Activated CD8-positive, alpha-beta memory T cell treated with anti-CD3 and anti-CD28 coated beads for 48 hours (primary cell): ENCODE measurements at places on chromosomes 4 and X.

DNA sequence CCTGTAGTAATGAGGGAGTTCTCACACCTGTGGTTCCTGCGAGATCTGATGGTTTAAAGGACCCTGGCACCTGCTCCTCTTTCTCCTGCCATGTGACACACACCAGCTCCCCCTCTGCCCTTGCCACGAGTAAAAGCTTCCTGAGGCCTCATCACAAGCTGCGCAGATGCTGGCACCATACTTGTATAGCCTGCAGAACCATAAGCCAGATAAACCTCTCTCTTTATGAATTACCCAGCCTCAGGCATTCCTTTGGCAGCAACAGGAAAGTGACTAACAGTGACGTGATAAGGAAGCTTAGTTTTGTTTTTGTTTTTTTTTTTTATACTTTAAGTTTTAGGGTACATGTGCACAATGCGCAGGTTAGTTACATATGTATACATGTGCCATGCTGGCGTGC, 130.9 kb downstream of the AFAP1 start:
- DNase-seq = no peak

DNA sequence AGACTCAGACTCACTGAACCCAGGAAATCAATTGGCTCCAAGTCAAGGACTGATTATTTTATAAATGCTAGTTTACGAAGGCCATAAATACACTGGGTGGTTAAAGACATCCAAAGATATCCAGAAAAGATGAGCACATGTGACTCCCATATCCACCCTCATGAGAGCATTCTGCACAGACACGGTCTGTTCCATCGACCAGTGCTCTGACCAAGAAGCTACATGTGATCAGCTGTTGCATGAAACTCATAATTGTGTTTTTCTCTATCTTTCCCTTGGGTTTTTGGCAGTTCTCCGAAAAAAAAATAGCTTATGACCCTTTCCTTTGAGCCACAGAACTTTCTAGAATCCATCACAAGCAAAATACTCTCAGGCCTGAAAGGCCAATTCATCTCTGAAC, 2.7 kb upstream of the PIR start:
- no peak for DNase-seq

DNA sequence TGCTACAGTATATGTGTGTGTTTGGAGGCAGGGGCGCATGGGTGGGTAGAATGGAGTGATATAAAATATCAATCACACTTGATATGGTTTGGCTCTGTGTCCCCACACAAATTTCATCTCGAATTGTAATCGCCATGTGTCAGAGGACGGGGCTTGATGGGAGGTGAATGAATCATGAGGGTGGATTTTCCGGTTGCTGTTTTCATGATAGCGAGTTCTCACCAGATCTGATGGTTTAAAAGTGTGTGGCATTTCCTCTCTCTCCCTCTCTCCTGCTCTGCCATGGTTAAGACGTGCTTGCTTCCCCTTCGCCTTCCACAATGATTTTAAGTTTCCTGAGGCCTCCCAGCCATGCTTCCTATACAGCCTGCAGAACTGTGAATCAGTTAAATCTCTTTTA, 14.8 kb downstream of the SOWAHB start:
- no peak for DNase-seq

DNA sequence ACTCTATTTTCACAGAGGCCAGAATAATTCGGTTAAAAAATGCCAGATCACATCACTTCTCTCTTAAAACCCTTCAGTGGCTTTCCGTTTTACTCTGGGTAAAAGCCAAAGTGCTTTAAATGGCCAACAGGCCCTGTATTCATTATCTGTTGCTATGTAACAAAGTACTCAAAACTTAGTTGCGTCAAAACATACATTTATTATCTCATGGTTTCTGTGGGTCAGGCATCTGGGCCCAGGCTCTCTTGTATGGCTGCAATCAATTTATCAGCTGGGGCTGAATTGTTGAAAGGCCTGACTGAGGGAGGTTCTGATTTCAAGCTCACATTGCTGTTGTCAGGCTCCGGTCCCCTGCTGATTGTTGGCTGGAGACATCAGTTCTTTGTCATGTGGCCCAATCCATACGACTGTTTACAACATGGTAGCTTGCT, 72.7 kb upstream of the H2AZ1 start:
- no peak for DNase-seq

- DNase-seq = no peak
Observed at GRCh38 chrX:50211510-50211909, 6.9 kb downstream of the CCNB3 start.

DNA sequence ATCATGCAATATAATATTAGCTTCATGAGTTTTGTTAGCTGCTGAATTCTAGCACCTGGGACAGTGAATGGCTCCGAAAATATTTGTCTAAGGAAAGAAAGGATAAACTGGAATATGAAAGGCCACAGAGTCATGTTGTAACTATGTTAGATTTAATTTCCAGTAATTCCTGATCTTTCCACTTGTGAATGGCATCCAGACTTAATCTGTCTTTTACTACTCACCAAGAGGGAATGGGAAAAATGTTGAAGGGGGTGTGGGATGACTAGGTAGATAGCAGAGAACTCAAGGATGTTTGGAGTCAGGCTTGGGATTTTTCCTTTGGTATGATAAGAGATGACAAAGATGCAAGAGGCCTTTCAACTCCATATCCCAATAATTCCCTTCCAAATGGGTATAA, 9.4 kb downstream of the ADH6 start:
- no peak for DNase-seq

DNA sequence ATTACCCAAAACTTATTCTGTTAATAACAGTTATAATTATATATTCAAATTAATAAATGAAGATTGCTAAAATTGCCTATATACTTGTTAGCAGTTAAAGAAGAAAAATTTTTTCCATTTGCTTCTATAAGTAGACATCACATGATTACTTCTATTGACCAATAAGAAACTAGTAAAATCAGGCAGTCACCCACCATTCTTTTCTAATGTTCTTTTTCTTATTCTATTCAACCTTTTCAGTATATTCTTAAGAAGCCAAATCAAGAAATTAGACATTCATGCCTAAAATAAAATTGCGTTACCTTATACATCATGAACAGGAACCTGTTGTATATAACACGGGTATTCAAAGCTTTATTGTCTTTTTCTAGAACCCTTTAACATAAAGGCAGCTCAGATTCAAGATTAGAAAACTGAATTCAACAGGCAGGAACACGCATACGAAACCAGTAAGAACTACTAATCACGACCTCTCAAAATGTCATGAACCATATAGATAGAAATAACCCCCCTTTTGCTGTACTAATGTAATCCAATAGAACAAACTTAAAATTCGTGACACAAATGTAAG, 568.1 kb upstream of the DIPK2B start:
- no peak for DNase-seq

- no peak for DNase-seq
Observed at GRCh38 chrX:95956745-95957144, 727.9 kb upstream of the DIAPH2 start.

DNA sequence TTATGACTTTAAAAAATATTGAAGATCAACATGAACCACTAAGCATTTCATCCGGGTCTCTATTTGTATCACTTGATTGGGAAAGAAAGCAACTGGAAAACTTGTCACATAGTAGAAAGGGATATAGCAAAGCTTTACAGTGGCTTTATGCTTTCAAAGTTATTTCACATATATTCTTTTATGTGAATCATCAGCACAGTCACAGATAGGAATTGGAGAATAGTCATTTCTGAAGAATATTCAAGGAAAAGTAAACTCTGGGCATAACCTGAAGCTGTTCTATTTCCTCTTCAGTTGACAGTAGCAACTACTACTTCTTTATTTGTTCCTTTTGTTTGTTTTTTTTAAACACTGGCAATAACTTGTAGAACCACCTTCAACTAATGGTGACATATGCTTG, 50.5 kb downstream of the MND1 start:
- DNase-seq = no peak

GRCh38 chr4:53991821-53992220, 72.6 kb downstream of the CHIC2 start:
- no peak for DNase-seq

- DNase-seq = no peak
Observed at GRCh38 chr4:73673286-73673685, 53.0 kb upstream of the RASSF6 start.
